ENCODE measurements at places on chromosomes 1 and 21.

DNA sequence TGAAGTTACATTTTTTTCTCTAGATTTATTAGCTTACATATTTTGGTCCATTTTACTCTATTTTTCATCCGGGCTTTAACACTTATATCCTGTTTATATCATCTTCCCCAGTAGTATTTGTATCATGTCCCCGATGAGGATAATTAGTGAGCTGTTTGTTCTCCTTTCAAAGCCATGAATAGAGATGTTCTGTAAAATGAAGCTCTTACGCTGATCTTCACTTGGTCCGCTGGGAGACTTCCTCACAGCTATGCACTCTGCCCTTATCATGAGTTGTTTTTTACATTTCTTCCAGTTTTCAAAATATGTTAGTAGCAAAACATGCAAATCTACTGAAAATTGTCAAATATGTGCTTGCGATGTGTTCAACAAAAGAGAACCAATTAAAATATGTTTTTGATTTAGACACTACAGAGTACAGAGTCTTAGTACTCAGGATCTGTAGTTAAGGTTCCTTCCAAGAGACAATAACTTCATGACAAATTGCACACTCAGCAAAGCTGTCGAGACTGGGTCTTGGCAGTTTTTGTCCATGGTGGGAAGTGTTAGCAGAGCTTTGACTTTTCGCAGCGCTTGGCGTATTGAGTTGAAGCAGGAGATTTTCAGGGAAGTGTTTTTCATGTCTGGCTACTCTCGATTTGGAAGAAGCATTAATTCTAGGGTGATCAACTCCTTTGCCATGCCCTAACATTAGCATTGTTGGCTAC is 292.0 kb upstream of the ADAMTS5 start:
- no peak for DNase-seq

DNA sequence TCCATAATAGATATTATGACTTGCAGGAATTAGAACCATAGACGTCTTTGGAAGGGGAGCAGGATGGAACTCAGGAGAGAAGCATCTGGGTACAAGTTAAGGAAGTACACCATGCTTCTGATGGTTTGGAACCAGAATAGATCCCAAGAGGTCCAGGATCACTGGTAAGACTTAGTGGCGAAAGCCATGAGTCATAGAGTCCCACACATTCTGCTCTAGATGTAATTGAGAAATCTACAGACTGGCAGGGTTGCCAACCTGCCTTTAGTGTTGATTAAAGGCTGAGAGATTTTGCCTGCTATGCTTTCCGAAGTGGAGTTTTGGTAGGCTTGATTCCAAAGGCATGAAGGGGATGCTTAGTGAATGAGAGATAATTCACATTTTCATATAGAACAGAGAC is 57.1 kb upstream of the C1orf87 start:
- no peak for DNase-seq

DNA sequence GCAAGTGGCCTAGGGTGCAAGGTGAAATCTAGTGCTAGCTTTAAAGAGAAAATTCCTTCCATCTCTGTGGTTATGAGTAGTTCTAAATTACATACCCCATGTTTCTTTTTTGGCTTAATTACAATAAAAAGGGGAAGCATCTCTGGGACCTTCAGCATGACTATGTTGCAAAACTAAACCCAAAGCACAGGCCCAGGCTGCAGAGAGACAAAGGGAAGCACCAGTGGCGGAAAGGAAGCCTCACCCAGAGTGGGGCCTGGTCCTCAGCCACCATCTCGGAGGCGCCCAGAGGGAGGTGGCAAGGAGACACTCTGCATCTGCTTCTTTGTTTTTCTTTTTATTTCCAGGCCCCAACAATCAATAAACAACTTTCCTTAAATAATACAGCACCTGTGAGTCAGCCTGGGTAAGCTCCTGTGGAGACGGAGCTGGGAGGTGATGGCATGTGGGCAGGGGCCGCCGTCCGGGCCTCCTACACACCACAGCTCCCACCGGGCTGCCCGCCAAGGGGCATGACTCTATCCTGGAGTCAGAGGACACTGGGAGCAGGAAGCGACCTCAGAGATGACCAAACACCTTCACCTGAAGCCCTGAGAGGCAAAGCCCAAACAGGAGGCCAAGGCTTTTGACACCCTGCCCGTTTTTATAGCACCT is 21.7 kb downstream of the ITPKB start:
- DNase-seq = no peak

DNA sequence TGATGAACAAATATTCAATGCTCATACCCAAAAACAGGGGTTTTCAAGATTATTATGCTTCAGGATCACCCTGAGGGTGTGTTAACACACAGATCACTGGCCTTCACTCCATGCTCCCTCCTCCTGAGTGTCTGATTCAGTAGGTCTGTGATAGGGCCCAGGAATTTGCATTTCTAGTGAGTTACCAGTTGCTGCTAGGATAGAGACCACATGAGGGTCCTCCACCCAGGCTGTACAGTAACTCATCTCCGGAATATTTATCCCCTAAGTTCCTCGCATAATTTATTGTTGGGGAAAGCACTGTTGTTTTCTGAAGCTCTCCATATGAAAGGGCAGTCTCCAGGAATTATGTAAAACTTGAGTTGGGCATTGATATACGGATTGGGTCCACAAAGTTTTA is 1106.6 kb upstream of the B3GALT2 start:
- DNase-seq = no peak

GRCh38 chr1:36303650-36304360 is 2.4 kb upstream of the SH3D21 start:
- DNase-seq = no peak

GRCh38 chr1:166330096-166330495 is 163.3 kb upstream of the FAM78B start:
- DNase-seq = no peak

DNA sequence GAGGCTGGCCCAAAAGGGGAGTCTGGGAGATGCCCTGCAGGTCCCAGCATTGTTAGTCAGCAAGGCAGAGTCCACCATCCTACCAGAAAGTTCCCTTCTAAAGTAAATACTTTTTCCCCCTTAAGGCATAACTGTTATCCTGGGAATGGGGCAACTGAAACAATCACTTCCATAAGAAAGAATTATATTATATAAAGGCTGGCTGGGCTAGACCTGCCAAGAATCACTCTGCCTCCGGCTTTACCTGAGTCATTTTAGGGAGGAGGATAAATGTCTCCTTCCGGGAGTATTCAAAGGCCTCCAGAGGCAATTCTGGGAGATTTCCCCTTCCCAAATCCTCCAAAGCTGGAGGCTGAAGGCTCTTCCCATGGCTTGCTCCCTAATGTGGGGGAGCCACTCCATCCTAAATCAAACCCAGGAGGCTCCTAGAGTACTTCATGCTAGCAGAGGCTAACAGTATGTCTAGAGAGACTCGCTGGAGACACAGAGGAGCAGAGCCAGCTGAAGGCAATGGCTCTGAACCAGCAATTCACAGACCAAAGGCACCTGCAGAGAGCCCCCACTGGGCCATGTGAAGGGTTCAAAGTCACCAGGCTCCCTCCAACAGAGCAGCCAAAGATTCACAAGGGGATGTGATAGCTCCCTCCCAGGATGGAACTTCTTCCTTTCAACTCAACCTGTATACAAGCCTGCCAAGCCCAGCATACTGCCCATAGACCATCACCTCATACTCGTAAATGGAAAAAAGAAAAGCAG is 116.0 kb downstream of the ASTN1 start:
- DNase-seq = no peak

GRCh38 chr1:153192697-153193096 is 10.5 kb upstream of the LELP1 start:
- DNase-seq = no peak

DNA sequence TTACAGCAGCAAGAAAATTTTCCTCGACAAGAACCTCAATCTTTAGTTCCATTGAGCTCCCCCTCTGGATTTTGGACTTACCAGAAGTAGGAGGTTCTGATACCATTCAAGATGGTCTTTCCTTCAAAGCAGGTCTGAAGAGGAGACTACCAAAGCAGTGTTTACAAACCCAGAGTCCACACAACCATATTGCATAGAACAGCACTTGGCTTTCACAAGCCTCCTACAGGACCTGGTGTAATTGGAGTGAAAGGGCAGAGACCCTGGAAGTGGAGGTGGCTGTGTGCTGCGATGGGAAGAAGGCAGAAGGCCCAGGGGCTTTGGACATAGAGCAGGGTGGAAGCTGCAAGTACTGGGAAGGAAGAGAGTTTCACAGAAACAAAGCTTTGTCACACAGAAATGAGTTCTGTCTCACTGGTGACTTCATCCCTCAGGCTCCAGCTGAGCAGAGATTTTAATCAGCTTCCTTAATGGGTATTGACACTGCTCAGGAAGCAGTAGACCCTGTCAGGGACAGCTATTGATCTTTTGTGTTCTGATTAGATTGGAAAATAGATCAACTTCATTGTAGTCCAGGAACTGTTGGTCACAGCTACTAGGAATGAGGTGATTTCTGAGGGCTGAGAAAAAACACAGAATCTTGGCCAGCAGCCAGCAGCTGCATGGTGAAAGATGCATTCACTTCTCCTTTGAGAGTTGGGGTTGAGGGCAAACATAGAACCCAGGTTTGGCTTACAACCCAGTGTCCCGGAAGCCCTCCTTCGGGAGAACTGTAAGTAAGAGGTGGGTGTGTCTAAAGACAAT is 124.0 kb downstream of the SYT2 start:
- DNase-seq = no peak

DNA sequence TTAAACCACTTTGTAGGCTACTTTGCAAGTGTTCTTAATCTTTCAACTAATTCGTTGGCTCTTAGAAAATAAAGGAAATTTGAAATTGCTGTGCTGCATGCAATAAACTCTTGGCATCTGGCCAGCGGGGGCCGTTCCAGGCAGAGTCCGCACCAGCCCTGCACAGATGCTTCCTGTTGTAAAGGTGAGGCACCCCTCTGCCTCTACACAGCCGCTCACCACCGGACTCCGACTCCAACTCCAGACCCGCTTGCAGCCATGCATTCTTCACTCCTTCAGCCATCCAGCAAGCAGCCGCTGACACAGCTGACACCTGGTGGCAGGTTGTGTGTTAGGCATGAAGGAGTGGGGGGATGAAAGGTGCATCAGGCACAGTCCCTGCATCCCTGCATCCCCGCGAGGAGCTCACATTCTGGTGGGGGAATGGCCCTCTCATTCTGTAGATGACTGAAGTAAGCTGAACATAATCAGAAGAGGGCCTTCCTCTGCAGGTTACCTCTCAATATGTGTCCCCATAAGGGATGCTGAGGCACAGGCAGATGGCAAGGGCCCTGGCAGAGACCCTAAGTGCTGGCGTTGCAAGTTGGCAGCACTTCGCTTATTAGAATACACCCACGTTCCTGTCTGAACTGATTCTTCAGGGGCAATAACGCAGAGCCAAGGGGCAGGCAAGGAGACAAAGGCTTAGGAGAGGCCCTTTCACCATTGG is 56.8 kb downstream of the GLIS1 start:
- DNase-seq = no peak

DNA sequence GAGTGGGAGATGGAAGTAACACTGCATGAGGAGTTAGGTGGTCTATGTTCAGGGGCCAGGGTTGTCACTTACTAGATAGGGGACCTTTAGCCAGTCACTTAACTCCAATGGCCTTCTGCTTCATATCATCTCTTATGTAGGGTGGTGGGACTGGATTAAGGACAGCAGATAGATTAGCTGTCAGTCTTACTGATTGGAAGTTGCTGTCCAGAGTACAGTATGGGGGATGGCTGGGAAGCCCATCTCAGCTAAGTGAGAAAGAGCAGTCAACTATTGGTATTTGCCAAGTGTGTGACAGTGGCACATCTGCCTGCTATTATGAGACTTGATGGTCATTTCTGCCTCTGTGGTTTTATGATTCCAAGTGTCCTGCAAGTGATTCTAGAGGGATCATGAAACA is 130.9 kb downstream of the FGGY start:
- DNase-seq = no peak

DNA sequence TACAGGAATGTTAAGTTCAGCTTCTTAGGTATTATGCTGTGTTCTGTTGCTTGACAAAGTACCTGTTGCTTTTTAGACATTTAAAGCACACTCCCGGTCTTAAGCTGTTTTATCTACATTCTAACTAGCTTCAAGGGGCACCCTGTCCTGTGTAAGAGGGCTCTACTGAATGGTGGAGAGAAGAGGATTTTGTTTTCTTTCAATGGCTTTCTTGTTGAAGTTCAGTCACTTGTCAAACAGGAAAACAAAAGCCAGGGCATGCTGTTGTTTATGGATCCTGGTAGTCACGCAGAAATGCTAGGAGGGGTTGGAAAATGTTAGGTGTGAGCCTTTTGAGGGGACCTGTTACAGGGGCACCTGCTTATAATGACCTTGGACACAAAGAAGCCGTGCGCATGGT is 30.7 kb downstream of the PGM1 start:
- DNase-seq = no peak

DNA sequence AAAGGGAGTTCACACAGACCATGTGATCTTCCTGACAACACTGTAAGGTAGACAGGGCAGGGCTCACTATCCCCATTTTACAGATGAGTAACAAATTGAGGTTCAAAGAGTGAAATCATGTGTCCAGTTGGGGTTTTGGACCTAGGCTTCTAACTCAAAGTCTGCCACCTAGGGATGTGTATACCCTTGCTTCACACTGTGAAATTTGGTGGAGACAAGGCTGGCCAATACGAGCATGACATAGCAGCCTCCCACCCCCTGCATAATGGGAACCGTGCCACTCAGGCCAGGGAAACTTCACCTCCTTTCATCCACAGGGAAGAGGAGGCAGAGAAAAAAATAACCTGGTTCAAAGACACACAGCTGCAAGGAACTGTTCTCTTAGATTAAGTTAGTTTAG is 6.8 kb downstream of the IQGAP3 start:
- no peak for DNase-seq

- DNase-seq = no peak
These were observed 35.2 kb downstream of the SLC45A1 start for GRCh38 chr1:8352886-8353785.

GRCh38 chr1:47792779-47793178 is 204.4 kb downstream of the TRABD2B start:
- DNase-seq = no peak

DNA sequence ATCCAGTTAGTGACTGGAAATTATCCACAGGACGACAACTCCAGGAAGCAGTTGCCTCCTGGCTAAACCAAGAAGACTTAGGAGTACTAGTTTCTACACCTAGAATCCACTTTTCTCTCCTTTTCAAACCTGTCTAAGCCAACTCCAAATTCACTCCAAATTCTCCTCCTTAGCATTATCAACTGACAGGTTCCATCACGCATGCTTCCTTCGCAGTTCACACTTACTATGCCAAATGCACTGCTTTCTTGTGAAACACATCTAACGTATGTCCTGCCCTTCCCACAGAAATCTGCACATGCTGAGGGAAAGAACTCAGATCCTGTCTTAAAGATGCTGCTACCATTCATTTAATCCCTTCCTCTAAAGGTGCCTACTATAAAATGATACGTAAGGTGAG is 225.9 kb downstream of the RERE start:
- no peak for DNase-seq

GRCh38 chr1:242245255-242245654 is 246.4 kb upstream of the MAP1LC3C start:
- DNase-seq = no peak

- DNase-seq = no peak
These were observed 404.9 kb upstream of the CHRM3 start for GRCh38 chr1:238981317-238981933.

GRCh38 chr1:28195780-28196179 is 19.3 kb upstream of the PTAFR start:
- no peak for DNase-seq

GRCh38 chr1:117146575-117147340 is 25.2 kb upstream of the TRIM45 start:
- no peak for DNase-seq

All from stimulated activated CD4-positive, alpha-beta T cell treated with anti-CD3 and anti-CD28 coated beads, TNF-alpha, amount 100 ng/mL, for 48 hours (primary cell).